Cardiac fibroblast (primary cell): ENCODE measurements at places on chromosomes 5 and 9.

- DNase-seq: peak; percentile 85
Measured at GRCh38 chr9:13358128-13358527, 78.6 kb upstream of the MPDZ start.

- no peak for DNase-seq
Measured at GRCh38 chr9:89730715-89731114, 125.9 kb downstream of the GADD45G start.

DNA sequence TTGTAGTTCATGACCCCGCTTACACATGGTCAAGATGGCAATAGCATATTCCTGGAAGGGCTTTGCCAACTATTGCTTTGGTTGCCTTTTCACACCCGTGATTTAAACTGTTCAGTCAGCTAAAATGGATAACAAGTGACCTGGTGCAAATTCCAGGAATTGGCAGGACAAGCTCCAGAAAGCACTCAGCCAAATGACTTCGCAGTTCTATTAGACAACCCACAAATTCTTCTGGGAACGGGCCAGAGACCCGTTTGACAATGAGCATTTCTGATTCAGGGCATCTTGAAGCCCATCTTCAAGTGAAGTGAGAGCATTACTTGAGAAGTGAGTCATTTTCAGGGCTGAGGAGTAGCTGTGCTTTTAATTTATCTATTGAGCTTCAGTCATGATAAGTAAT lies 165.0 kb downstream of the DROSHA start:
- peak; percentile 67 for DNase-seq

- DNase-seq: no peak
Measured at GRCh38 chr9:136304981-136305380, 1.1 kb upstream of the CCDC187 start.

- DNase-seq: peak; percentile 55
Measured at GRCh38 chr5:139565411-139566305, 4.5 kb downstream of the UBE2D2 start.

GRCh38 chr5:115686738-115687074 lies 60.9 kb upstream of the TMED7 start:
- no peak for DNase-seq

DNA sequence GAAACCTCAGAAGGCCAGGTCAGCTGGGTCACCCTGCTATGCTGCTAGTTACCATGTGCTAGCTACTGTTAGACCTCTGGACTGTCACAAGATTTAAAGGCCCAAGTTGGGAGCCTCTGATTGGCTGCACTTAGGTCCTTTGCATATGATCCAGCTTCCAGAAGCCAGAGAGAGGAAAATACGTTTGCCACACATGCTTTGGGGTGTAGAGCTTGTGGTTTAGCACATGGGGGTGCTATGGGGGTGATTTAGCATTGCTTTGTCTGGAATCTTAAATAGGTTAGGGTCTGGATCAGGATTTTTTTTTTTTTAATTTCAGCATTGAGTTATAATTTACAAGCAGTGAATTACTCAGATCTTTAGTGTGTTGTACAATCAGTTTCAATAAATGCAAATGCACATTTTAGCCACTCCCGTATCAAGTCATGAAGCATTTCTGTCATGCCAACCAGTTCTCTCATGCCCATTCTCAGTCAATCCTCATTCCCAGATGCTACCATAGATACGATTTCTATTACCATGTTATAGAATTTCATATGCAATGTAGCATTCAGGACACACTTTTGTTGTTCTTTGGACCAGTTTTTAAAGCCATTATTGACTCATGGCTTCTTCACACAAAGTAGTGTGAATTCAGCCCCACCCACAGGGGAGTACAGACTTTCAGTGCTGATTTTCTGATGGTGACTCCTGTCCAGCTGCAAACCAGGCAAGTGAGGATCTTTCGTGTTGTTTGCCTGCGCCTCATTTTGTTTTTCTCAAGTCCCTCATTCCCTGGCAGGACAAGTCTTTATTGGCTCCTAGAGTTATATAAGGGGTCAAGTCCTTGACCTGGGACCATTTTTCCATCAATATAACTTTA lies 250.4 kb downstream of the LRRC70 start:
- DNase-seq: no peak

DNA sequence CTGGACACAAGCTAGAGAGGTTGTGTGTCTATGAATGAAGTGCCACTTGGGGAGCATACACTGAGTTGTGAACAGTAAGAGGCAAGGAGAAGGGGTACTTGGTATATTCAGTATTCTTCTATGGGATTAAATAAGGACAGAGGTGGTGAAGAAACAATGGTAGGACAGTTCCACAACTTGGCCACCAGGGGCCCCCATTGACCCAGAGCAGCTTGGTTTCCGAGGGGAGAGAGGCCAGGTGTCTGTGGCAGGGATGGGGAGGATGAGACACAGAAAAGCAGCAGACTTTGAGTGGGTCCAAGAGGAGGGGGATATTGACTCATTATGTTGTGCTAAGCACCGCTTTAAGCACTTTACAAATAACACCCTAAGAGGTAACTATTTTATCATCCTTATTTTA lies 220.6 kb downstream of the MELK start:
- no peak for DNase-seq

- no peak for DNase-seq
Measured at GRCh38 chr9:104905153-104905901, 22.6 kb downstream of the ABCA1 start.

GRCh38 chr5:88644676-88645075 lies 238.3 kb downstream of the MEF2C start:
- DNase-seq: no peak

DNA sequence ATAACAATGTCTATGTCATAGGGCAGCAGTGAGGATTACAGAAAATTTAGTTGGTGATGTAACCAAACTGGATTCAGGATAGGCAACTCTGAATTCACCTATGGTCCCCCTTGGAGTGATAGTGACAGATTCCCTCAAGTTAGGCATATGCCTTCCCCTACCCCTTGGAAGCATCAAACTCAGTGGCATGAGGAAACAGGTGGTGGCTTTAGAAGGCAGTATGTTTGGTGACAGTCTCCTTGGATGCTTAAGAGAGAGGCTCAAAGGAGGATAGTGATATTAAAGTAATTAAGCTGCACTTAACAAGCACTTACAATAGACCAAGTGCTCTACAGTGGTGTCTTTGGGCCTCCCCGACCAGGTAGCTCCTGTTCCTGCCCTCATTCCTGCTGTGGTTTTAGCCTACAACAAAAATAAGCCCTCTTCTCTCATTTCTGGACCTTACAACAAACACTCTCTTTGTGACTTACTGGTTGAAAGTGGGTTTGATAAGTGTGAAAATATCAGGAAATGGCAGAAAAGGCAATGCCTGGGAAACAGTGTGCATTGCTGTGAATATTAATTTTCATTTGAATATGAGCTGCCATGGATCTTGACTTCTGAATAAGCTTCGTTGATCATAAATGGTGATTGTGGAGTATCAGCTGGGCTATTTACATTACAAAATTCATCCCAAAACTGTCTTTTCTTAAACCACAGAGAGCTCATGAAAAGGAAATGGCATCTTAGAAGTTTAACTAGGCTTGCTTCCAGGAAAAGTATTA lies 29.2 kb downstream of the NR4A3 start:
- DNase-seq: no peak

DNA sequence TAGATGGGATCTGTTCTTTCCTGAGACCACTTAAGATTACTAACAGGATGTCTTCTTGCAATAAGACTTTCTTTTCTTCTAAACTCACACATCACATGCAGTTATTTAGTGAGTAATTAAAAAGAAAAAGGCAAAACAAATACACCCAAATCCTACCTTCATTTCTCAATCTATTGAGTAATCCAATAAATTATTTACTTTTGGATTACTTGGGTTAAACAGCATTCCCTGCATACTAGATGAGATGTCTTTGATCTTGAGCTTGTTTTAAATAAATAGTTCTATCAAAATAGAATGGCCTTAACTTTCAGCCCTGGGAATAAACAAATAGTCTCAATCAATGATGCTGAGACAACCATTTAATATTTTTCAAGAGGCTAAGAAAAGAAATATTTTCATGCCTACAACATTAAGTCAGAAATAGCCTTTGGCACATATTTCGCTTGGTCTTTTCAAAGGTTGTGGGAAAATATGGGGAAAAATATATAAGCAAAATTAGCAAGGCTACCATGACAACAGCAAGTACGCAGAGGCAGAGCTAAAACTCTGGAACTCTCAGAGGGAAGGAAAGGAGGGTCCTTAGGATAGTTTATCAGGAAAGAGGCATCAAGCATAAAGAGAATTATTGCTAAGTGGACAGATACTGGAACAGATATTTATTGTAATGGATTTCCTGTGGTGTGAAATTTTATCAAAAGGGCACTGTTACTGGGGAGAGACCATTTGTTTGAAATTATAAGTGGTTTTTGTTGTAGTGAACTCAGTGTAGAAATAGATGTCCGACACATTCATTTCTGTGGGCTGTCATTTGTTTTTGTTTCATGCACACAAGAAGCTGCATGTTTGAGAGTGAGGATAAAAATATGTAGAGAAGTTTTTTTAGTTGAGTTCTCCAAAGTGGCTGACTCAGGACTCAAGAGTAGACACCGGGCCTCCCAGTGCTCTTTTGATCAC lies 70.2 kb upstream of the CDH6 start:
- no peak for DNase-seq

GRCh38 chr5:154732212-154732611 lies 23.0 kb upstream of the LARP1 start:
- DNase-seq: no peak

- DNase-seq: peak; percentile 95
Measured at GRCh38 chr9:127578952-127579853, 32.9 kb upstream of the STXBP1 start.

DNA sequence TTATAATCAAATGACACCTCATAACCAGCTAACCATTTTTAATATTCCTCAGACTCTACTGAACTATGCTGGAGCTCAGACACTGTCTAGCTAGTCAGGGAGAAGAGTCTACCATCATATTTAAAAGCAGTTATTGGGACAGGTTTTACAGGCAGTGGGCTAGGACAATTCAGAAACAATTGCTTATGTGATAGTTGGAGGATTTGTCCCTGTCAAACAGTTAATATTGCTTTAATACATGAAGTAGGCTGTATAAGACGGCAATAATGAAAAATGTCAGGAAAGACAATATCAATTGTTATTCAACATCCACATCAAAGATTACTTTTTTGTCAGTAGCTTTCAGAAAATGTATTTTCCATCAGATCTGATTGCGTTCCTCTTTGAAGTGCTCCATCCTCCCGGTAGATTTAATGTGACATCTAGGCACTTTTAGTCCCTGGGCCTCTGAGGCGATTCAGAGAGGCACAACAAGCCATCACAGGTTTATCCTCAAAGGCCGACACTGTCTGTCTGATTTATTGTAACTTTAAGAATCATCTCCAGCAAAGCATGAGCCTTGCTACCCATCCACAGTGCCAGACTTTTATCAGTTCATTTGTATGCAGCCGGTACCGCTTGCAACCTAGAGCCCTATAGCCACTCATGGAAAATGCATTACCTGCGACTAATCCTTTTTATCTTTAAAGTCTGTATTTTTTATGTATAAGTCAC lies 152.2 kb downstream of the PSAT1 start:
- no peak for DNase-seq

DNA sequence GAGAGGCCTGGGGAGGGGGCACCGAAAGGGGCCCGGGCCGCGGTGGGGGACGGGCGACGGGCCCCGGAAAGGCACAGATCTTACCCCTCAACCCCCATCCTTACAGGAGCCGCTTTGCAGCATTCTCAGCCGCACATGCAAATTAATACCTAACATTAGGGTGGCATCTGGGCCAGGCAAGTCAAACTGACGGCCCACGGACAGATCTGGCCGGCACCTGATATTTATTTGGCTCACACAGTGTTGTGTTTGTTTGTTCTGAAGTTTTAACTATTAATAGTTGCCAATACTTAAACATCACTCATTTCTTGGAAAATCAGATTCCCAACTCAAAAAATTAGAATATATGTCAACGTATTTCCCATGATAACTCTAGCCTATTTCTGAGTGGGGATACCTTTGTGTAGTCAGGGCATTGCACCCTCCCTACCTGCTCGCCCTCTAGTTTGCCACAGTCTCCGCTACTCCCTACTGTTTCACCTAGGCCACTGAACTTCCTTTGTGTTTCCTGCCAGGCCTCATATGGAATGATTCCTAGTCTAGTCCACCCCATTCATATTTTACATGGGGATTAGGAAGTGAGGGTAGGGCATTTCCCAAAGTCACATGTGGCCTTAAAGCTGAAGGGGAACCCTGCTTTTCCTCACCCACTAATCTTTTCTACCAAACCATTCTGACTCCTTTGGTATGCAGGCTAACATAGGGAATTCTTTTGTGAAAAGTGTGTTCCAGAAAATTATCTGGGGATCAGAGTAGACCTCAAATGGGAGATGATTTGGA lies 71.9 kb upstream of the LARP1 start:
- DNase-seq: no peak

GRCh38 chr5:135694012-135694411 lies 115.2 kb upstream of the CXCL14 start:
- DNase-seq: no peak

- no peak for DNase-seq
Measured at GRCh38 chr9:37107701-37108100, 12.7 kb upstream of the ZCCHC7 start.

GRCh38 chr5:113281194-113281593 lies 153.6 kb downstream of the TSSK1B start:
- no peak for DNase-seq

DNA sequence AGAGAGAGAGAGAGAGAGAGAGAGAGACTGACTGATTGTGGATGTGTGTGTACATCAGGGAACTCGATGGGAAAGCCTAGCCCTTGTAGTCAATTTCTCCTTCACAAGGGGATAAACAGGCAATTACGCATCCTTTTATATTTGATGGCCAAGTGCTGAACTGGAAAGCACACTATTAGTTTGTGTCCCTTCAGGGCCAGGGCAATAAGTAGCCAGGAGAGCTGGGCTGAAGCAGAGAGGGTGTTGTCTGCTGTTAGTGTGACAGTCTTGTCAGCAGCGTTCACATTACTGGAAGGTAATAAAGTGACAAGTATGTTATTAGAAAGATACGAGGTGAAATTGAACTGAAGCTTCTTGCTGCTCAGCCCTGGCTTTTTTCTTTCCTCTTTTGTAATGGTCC lies 457.7 kb downstream of the BNC2 start:
- DNase-seq: no peak

GRCh38 chr9:70618784-70619183 lies 204.3 kb upstream of the KLF9 start:
- no peak for DNase-seq

DNA sequence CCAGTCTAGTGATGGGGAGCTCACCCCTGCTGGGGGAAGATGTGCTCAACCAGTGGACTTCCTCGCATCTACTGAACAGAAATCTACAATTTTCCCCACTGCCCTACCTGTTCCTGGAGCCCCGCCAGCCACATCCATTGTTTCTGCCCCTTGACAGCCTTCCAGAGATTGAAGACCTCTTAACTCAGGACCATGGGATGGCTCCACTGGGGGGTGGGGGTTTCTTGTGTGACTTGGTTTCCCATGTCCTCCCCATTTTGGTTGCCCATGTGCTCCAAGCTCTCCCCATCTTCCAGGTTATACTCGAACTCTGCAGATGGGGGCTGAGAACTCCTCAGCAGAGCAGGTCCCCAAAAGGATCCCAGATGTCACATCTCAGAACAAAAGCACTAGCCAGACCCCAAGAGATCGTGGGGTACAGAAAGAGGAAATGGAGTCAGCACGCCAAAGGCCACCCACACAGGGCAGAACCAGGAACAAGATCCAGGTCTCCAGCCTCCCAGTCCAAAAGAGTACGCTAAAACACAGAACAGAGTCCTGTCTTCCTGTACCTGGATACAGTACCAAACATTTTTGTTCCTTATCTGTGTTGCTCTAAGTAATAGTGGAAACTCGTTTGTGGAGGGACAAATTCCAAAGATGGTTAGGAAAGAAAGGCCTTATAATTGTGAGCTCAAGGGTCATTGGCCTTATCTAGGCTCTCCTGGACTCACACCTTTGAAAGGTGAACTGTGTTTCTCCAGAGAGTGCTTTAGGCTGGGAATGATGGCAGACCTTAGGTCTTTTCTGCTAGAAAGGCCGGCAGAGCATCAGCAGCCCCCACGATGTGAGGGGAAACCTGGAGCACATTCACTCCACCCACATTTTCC lies 15.8 kb downstream of the CORO2A start:
- no peak for DNase-seq
